ENCODE measurements at places on chromosomes 11 and 22.
A peak's percentile ranks its signal among the peaks of the same experiment; 100 is the strongest.

- no peak for DNase-seq
Measured at GRCh38 chr11:20093775-20094174, 66.5 kb downstream of the DBX1 start.

GRCh38 chr11:12141283-12141682 lies 30.9 kb downstream of the MICAL2 start:
- no peak for DNase-seq

DNA sequence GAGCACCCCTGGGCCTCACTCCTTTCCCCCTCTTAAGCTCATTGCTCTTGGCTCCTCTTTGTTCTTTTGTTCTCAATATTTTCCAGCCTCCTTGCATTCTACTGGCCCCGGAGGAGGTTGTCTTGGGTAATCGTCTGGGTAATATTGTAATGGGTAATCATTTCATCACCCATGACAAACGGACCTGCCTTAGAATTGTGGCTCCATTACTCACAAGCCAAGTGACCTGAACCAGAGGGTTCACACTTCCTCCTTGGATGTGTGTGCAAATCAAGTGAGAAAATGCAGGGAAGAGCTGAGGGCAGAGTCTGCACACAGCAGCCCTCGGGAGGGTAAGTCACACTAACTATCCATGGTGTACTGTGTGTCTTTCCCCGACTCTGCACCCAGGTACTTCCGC lies 305.0 kb downstream of the BUD13 start:
- DNase-seq, result no peak

DNA sequence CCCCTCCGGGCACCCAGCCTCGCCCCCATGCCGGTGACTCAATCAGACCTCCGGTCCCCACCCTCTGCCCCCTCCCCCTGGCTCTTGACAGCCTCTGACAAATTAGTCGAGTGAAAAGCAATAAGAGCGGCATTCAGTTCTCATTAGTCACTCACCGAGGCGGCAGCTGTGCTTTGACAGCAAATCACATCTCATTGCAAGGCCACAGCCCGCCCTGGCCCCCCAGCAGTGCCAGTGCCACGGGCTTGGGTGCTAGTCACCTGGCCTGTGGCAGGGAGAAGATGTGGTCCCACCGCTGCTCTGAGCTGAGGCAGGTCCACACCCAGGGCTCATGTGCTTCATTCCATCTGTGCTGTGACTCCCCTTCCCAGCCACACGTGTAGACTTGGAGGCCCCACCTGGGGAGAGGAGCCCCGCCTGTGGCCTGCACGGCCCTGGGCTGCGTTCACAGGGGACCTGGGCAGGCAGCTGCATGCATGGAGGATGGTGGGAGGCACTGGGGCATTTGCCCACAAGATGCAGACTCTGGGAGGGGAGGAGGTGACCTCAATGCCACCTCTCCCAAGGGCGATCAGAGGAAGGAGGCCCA lies 7.4 kb upstream of the TH start:
- DNase-seq, result no peak

- DNase-seq, result no peak
Measured at GRCh38 chr22:28791841-28792490, 8.4 kb downstream of the XBP1 start.

DNA sequence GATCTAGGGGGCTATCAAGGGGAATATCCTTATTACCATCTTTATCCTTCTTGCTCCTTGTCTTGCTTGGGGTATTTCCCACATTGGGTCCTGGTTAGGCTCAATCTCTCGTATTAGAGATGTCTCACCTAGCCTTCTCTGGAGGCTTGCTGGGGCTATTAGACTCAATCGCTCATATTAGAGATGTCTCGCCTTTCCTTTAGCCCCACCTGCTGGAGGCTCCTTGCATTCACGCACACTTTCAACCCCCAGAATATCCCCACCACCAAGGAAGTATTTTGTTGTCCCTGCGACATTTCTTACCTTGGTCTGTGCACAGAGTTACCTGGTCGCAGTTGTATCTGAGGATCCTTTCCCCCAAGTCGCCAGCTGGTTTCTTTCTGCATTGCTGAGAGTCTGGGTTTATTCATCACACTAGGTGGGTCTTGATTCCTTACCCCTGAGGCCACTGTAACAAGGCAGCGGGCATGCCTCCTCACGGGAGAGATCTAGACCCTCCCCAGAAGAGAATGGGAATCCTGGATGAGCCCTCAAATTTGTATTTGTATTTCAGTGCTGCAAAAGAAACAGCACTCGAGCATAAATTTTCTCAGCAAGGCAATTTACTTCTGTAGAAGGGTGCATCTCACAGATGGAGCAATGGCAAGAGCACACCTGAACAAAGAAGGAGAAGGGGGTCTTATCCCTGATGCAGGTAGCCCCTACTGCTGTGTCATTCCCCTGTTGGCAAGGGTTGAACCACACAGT lies 15.9 kb upstream of the HYLS1 start:
- no peak for DNase-seq

DNA sequence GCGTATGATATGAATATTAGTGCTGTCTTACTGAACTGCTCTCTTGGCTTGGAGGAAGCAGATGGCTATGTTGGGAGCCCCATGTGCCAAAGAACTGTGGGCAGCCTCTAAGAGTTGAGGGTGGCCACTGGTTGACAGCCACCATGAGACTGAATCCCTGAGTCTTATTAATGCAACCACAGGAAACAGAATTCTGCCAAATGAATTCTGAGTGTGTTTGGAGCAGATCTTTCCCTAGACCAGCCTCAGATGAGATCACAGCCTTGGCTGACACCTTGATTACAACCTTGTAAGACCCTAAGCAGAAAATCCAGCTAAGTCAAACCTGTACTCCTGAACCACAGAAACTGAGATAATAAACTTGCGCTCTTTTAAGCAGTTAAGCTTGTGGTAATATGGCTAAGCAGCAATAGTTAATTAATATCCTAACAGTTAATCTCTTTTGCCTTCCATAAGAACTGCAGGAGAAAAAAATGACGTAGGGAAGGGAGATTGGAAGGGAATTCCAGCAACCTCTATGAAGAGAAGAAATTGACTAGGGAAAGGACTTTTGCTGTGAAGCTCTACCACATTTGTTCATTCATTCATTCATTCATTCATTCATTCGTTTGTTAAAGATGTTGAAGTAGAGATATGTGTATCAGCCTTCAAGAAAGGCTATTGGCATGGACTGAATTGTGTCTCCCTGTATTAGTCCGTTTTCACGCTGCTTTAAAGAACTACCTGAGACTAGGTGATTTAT lies 26.8 kb downstream of the ADM start:
- DNase-seq, result no peak

- DNase-seq, result no peak
Measured at GRCh38 chr11:12798609-12799011, 124.4 kb downstream of the TEAD1 start.

DNA sequence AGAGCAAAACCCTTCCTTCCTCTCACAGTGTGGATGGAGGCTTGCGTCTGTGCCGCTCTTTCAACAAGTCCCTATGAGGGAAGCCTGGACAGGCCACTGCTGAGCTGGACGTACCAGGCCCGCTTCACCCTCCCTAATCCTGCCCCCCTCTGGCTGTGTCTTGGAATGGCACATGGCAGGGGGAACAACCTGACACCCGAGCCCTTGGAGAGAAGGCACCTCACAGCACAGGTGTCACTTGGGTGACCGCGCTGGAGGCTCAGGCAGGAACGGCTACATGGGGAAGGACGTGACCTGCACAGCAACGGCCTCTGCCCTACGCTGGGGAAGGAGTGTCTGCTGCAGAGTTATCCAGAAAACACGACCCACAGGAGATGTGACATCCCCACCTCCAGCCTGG lies 11.0 kb downstream of the CARS1 start:
- no peak for DNase-seq

- DNase-seq, result peak; percentile 63
Measured at GRCh38 chr11:94543695-94544645, at the start of gene FUT4. FUT4 (plus strand) TSS chr11:94543921; CDS start chr11:94544134, 213 bp downstream.

- DNase-seq, result no peak
Measured at GRCh38 chr11:27968461-27968860, 139.5 kb downstream of the KIF18A start.

DNA sequence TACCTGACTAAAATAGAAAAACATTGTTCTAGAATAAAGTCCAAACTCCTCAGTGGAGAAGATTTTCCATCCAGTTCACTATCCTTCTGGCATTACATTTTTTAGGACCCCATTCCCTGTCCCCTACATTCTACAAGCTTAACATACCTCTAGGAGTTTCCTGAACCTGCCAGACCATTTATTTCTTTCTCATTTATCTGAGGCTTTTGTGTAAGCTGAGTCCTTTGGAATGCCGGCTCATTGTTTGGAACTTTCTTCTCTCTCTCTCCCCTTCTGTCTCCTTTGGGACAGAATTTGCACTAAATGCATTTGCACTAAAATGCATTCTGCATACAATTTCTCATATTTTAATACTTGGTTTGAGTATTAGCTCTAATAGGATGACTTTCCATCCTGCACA lies 393.0 kb upstream of the ANO3 start:
- DNase-seq, result no peak

GRCh38 chr11:112760396-112761059 lies 200.7 kb upstream of the NCAM1 start:
- DNase-seq, result no peak

GRCh38 chr11:123580557-123581275 lies 73.7 kb downstream of the SCN3B start:
- peak; percentile 61 for DNase-seq

DNA sequence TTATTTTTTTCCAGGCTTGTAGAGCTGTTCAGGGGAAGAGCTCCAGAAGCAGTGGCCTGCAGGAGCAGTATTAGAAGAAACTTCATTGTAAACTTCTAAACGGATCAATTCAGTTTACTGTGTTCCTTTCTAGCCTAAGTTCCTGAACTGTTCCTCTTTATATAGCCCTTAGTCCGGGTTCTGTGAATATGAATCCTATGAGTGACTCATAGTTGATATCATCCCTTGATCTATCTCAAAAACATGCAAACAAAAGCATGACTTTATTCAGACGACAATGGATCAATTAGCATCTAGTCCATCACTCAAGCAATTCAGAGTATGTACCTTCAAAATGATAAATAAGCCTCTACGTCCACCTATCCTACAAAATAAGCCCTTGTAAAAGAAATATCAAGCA lies at the start of gene MMP12:
MMP12 (minus strand) TSS at position 131 of the 400 bp plus-strand sequence; CDS start at position 86, 45 bp downstream.
- no peak for DNase-seq
